ENCODE measurements at places on chromosomes 4 and X.

DNA sequence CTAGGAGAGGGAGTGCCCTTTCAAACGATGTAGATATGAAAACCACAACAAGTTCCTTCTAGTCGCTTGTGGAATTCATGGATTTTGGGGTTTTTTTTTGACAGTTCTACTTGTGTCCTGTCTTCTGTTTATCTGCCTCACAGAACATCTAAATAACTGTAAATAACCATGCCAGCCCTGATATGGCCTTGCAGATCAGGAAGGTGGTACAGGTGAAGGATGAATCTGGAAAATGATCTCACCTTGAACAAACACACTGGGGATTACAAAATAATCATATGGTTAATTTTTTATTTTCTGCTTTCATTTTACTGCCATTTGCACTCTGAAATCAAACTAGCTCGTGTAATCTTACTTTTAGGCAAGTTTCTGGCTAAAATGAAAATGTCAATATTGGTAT is 37.2 kb downstream of the GPR82 start:
- no peak for DNase-seq

DNA sequence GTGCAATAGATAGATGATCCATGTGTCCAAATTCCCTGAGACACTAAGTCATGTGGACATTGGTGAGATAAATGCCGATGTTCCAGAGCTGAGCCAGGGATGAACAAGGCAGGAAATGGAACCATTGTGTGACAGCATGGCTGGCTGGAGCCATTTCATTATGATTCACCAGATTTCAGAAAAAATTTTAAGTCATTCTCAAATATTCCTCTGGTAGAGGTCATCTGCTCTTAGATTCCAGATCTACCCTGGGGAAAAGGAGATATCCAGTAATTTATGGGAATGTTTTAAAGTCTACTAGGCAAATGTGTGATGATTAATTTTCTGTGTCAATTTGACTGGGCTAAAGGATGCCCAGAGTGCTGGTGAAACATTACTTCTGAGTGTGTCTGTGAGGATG is 287.3 kb downstream of the STK32B start:
- no peak for DNase-seq

DNA sequence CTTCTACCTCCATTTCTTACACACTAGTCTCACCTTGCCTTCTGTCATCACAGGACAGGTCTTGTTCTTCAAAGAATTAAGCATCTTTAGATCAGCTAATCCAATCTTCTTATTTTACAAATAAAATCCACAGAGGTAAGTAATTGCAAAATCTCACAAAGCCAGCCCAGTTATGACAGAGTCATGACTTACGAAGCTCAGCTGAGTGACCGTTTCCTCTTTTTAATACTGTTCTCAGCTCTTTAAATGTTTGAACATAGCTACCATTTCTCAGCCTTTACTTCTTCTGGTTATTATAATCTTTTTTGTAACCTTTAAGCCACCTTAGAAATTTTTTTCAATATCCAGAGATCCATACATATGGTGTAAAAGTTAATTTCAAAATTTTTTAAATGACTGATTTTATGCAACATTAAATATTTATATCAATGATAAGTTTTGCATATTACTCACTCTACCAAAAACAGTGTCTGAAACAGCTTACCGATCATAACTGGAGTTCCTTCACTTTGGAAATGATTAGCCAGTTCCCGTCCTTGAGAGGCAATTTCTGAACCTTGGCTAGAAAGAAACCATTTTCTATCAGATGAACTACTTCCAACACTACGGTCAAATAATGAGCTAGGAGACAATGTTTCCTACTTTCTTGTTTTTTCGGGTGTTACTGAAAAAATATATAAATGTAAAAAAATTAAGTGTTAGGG is 8.8 kb downstream of the ANKRD37 start:
- DNase-seq = peak; percentile 61

DNA sequence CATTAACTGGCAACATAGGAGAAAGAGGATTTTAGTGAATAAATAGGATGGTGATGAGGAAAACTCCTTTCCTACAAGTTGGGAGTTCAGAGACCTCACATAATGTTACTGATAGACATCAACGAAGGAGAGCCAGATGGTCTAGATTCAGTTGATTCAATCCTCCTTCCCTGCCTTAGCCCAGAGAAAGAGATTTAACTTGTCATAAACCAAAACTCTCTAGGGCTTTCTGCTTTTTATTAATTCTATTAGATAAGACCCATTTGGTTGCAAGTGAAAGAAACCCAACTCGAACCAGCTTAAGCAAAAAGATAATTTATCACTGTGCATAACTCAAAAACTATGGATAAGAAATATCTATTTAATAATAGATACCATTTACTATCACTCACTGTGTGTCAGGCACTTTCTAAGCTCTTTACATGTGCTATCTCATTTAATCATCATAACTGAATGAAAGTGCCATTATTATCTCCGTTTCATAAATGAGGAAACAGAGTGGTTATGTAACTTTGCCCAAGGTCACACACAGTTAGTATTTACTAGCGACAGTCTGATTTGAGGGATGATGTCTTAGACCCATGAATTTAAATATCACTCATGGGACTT is 4.3 kb upstream of the UNC5C start:
- no peak for DNase-seq

DNA sequence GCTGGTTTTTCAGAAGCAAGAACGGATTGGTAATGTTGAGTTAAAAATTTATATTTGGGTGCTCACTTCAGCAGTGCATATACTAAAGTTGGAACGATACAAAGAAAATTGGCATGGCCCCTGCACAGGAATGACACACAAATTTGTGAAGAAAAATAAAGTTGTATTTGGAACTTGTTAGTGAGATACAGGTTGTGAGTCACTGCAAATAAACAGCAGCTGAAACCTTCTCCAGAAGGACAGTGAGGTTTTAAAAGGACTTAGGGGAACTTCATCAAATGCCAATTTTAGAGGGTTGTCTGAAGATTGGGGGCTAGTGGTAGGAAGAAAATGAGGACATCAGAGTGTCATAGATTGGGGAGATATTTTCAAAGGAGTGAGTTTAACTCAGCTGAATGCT is 79.7 kb upstream of the ELOVL6 start:
- no peak for DNase-seq

GRCh38 chr4:76301068-76301774 is 5.3 kb upstream of the STBD1 start:
- peak; percentile 22 for DNase-seq

- DNase-seq = no peak
Observed at GRCh38 chr4:953574-953915, 19.8 kb downstream of the DGKQ start.

DNA sequence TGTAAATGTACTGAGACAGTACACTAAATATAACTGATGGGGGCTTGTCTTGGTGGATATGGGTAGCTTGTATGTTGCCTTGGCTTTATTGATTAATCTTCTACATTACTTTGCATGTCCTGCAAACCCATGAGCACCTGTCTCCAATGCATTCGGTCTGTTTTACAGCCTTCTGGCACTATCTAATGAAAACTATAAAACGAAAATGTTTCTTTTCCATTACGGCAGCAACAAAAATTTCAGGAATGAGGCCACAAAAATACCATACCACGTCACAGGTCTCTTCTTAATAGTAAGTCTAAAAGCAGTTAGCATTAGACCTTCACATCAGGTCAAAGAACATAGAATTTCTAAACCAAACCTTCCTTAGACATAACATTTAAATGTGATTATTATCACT is 49.8 kb downstream of the EDNRA start:
- DNase-seq = no peak

- no peak for DNase-seq
Observed at GRCh38 chr4:65089666-65090065, 580.6 kb downstream of the EPHA5 start.

- no peak for DNase-seq
Observed at GRCh38 chr4:169094656-169095231, 84.7 kb upstream of the CBR4 start.

DNA sequence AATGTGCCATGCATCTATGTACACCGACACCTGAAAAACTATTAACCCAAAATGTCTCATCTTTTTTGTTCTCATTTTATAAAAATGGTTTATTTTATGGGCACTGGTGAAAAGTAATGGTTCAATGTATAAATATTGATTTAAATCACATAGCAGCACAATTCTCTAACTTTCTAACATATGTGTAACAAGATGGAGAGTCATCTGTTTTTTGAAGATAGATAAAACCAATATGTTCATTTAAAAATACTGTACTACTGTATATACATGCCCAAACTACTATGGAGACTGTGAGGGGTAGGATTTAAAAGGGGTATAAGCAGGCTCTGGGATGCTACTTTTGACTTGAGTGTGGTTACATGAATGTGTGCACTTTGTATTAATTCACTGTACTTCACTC is 67.6 kb downstream of the GLRA3 start:
- no peak for DNase-seq

DNA sequence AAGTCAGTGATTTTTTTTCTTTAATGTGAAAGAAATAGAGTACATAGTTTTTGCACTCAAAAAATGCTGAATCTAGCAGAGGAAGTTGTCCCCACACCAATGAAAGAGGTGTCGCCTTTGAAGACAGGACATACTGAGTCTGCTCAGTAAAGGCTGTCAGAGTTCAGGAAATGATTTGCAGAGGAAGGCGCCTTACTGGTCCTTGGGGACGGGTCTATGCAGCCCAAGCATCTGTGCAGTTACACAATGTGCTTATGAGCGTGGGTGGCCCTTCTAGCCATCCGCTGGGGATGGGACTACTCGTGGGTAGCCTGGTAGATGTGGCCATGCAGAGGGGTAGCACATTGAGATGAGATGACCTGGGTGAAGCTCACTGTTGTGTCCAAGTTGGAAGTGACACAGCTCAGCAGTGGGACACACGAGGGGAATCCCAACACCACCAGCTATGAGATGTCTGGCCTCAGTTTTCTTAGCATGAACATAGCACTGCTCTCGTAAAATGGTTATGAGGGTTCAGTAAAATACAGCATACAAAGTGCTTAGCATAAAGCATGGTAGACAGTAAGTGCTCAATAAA is 116.5 kb upstream of the RBPJ start:
- DNase-seq = no peak

DNA sequence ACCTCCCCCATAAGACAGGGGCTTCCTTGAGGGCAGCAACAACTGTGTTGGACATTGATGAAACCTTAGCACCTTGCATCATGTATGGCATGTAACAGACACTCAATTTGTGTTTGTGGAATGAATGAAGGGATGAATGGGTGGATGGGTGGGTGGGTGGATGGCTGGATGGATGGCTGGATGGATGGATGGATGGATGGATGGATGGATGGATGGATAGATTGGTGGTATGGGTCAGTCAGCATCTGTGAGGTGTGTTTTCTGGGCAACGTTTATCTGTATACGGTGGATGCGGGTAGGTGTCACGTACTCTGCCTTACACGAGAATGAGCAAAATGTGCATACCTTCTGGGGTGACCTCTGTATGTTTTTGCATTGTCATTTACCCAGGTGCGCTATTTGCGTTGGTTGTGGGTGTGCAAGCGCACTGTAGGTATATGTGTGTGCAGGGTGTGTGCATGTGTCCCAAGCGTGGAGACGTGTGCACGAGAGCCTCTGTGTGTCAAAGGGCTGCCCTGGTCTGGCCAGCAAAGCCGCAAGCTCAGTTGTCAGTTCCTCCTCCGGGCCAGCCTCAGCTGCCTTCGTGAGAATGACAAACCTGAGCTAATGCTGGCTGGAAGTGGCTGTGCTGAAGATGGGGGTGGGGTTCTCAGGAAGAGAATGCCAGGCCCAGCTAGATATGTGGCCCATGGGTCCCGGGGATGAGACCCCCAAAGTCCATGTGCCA is 26.5 kb downstream of the ELF4 start:
- peak; percentile 74 for DNase-seq

DNA sequence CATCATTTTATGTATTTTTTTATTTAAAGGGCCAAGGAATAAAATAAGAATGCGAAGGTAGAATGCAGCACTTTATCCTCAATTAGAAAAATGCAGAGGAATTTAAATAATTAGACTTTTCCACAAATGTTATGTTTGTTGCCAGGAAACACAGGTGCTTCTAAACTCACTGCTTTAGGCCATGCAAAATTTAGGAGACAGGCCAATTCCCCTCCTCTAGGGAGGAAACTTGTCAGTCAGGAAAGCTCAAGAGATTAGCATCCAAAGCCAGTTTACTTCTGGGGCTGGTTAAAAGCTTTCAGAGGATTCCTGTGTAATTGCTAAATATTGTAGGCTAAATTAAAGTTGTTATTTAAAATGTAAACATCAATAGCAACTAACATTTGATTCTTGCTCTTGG is 124.5 kb downstream of the DMD start:
- no peak for DNase-seq

DNA sequence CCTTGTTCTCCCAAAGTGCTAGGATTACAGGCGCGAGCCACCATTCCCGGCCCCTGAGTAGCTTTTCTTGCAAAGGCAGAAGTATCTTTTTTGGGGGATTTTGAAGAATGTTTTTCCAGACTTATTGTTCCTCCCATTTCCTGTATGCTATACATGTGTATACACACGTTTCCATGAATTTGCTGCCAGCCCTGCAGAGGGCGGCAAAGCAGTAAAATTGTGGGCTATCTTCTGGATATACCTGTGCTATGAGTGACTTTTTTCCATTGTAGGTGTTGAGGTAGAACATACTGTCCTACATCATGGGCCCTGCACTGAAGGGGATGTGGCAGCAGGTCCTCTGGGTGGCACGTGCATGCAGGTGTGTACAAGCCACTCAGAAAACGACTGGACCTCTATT is 16.9 kb upstream of the MED28 start:
- DNase-seq = no peak

GRCh38 chrX:120350450-120351138 is 11.3 kb upstream of the ATP1B4 start:
- no peak for DNase-seq

- no peak for DNase-seq
Observed at GRCh38 chr4:57488366-57489162, 378.4 kb upstream of the IGFBP7 start.

GRCh38 chr4:61320154-61320553 is 120.0 kb downstream of the ADGRL3 start:
- no peak for DNase-seq

DNA sequence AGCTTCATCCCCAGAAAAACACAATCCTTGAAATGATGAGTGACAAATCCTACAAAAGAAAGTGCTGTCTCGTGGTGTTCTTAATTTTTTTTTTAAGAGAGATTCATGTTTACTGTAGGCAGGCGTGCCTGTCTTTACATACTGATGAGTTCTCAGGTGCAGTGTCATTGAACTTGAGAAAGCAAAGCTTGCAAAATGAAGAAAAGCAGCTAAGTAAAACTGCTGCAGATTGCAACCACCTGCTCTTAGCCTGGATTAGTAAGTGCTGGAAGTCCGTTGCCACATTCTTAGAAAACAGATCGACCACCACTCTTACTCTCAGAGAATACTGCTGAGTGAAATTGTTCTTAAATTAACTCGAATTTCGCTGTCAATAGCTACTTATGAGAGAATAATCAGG is 854.6 kb downstream of the TRIML1 start:
- no peak for DNase-seq

- DNase-seq = peak; percentile 43
Observed at GRCh38 chrX:149510386-149510785, 5.3 kb upstream of the IDS start.

DNA sequence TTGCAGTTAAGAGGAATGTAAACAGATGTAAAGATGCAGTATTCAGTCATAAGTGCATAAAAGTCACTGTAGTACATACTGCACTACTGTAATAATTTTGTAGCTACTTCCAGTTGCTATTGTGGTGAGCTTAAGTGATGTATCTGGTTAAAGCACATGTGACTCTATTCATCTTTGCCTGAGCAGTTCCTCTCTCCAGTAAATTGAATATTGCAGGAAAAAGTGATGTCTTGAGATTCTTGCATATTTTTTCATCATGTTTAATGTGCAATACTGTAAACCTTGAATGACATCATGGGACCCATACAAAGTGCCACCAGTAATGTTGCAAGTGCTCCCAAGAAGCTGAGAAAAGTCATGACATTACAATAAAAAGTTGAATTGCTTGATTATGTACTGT is 9.6 kb downstream of the UBA6 start:
- DNase-seq = no peak
